Stimulated activated CD4-positive, alpha-beta T cell treated with anti-CD3 and anti-CD28 coated beads, Interleukin-1b, Interleukin-23, amount 100 ng/mL, for 4 hours (primary cell): ENCODE measurements at places on chromosomes 12 and 14.

DNA sequence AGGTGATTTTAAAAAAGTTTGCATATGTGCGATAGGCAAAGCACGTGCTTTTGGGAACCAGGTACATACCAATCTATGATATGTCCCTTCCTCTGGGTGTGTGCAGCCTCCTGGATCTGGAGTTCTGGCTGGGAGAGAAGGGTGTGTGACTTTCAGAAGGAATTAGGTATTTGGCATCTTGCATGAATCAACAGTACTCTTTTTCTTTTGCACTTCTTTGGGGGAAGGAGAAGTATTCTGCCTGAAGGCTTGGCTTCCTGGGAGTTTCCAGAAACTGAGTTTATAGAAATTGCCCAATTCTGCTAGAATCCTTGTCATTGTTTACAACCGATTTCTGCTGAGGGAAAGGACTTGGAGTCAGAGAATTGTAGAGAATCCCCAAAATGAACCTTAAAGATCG, 2.9 kb upstream of the CLMN start:
- no peak for DNase-seq

DNA sequence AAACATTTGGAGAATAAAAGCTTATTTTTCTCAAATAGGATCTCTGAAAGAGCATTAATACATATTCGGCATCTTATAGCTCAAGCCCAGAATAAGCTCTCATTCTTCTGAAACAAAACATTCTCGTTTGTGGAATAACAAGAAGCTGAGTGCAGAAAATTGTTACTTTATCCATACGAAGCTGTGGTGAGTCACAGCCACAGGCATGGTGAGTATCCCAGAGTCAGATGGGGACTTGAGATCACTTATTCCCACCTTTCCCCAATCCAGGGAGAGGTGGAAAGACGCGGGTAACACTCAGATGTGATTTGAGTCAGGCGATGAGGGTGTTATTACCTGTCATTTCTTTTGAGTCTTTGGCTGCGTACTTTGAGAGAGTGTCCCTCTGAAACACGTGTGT, 214.6 kb upstream of the TMEM132C start:
- no peak for DNase-seq

DNA sequence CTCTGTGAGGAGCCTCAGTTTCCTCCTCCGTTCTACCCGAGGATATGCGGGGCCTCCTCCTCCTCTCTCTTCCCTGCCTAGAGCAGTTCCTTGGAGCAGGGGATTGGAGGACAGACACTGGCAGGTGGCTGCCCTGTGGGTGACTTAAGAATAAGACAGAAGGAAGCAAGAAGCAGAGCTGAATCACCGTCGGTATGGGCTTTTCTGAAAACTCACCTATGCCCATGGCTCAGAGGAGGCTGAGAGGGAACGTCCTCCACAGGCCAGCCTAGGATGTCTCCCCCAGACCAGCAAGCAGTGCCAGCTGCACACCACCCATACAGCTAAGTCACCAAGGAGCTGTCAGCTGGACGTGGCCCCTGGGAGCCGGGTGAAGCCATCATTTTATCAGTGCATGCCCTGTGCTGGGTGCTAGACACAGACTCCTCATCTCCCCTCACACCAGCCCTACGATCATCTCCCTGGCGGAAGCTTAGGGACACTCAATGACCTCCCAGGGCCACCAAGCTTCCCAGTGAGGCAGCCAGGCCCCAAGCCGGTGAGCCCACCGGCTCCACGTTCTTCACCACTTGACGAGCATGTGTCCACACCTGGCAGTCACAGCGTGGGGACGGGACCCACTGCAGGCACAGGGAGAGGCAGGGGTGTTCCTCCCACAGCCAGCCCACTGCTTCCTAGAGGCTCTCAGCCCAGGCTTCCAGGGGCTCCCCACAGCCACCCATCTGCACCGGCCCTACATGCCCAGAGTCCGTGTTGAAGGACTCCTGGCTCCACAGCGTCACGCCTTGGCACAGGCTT, 21.4 kb downstream of the ITPK1 start:
- no peak for DNase-seq

- no peak for DNase-seq
These were observed 5.5 kb upstream of the LMNTD1 start for GRCh38 chr12:25558586-25558985.

DNA sequence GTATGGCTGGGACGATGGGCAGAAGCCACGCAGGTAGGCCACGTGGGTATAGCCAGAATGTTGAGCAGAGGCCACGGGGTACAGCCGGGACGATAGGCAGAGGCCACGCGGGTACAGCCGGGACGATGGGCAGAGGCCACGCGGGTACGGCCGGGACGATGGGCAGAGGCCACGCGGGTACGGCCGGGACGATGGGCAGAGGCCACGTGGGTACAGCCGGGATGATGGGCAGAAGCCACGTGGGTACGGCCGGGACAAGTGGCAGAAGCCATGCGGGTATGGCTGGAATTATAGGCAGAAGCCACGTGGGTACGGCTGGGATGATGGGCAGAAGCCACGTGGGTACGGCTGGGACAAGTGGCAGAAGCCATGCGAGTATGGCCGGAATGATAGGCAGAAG, 195.0 kb downstream of the TTC7B start:
- DNase-seq = no peak

- no peak for DNase-seq
These were observed 17.1 kb upstream of the TSPAN11 start for GRCh38 chr12:30909349-30910037.

DNA sequence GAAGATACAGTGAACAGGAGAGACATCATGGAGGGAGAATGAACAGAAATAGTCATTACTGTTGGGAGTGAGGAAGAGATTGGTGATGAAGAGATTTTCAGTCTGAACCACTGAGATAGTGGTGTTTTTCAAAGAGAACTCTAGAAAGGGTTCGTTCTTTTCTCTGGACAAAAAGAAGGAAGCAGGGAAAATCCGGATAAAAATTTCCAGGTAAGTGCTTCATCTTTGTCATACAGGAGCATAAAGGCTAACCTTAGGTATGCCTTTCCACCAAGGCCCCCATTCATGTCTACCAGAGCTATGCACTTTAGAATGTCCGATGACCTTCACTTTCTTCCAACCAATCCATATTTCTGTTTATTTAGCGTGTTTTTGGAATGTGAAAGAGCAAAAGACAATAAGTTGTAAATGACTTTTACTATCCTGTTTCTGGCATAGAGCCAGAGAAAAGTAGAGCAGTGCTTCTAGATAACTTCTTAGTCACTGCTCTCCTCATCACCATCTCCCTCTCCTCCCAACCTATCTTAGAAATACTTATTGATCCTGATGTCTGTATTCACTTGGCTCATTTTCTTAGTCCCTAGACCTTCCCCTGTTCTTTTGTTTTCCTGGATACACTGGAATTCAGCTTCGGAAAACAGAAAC, 116.5 kb downstream of the TTC6 start:
- no peak for DNase-seq

- DNase-seq = no peak
These were observed 48.8 kb downstream of the CIT start for GRCh38 chr12:119828300-119828699.

GRCh38 chr12:3641428-3642018, 111.4 kb downstream of the CRACR2A start:
- DNase-seq = no peak

DNA sequence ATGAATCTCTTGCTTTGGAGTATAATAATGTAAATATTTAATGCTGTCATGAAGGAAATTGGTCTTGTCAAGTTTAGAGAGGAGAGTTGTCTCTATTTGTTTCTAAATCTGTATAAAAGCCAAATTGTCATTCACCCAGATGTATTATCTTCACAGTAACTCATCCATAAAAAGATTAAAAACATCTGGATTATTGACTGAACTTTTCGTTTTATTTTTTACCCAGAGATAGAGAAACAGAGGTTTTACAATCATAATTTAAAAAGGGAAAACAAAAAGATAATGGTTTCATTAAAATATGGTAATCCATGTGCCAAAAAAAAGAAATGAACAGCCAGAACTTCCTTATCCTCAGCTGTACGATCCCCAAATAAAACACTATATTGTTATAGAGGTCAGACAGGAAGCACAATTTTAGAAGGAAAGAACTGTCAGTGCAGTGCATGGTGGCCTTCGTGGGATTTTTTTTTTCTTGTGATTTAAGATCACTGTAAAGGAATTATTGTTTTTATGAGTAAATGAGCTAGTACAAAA, 125.9 kb downstream of the ACSS3 start:
- DNase-seq = no peak

GRCh38 chr12:770479-770878, 18.1 kb downstream of the WNK1 start:
- DNase-seq = no peak

DNA sequence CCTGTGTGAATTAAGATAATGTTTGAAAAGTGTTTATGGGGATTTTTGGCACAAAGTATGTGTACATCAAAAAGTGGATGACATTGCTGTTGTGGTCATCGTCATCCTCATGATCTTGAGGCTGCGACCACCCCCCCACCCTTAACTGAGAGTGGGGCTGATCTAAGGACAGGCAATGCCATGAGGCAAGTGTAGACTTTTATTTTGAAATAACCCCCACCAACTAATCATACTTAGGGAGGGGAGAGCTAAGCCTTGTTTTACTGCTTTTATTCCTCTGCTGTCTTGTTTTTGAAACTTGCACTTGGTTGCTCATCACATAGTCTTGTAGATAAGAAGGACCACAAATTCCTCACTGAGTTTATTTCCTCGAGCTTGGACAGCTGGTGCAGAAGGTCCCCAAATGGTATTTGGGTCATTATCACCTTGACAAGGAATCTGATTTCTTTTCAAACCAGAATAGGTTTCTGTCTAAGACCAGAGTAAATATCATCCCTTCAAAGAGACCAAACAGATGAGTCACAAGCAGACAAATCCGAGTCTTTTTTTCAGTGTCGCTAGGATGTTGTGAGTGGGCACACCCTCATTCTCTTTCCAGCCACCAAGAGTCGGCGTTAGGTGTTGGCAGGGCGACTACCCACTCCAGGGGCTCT, 23.9 kb upstream of the SMOC1 start:
- DNase-seq = no peak

DNA sequence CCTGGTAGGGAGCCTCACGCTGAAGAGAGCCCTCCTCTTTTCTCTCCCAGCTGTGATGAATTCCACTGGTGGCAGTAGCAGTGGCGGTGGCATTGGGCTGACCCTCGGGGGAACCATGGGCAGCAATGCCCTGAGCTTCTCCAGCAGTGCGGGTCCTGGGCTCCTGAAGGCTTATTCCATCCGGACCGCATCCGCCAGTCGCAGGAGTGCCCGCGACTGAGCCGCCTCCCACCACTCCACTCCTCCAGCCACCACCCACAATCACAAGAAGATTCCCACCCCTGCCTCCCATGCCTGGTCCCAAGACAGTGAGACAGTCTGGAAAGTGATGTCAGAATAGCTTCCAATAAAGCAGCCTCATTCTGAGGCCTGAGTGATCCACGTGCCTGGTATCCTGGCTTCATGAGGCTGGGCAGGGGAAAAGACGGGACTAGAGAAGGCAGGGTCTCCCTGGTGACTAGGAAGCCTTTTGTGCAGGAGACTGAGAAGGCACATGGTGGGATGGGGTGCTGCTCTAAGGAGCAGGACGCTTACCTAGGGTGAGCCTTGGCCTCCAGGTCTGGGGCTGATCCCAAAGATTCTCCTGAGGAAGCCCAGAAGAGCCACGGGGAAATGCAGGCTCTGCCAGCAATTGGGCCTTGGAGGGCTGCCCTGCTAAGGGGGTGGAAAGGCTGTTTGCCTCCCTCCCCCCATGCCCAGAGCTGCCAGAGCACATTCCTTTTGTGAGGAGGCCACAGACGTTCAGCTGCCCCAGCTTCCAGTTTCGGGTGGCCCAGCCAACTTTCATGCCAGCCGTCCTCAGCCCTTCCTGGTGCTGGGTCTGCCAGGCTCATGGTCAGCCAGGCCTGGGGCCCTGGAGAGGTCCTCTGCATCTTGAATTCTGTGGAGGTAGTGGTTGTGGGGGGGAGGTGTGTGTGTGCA, 15.8 kb downstream of the KRT7 start:
- no peak for DNase-seq

- DNase-seq = no peak
These were observed 452.2 kb upstream of the RPL10L start for GRCh38 chr14:47103771-47104170.

- no peak for DNase-seq
These were observed 5.8 kb upstream of the NEMF start for GRCh38 chr14:49858383-49858782.

DNA sequence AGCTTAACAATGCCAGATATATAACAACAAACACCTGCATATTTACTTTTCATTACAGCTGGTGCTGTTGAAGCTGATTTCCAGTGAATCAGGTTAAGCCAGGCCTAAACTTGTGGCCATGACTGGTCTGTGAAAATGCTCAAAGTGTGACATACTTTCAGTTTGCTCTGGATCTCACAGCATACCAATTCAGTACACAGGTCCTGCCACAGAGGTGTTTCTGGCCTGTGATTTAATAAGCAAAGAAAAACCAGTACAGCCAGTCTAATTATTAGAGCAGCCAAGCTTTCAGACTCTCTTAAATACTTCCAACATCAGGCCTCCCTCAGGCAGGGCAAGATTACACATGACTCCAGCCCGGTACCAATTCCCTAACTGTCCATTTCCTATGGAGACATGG, 27.4 kb upstream of the TMCC3 start:
- DNase-seq = no peak

GRCh38 chr12:43914923-43915468, 79.1 kb downstream of the TMEM117 start:
- no peak for DNase-seq
